ENCODE measurements at places on chromosomes 1 and 21.
A peak's percentile ranks its signal among the peaks of the same experiment; 100 is the strongest.

- DNase-seq, result no peak
Measured at GRCh38 chr1:24085007-24085406, 26.9 kb downstream of the MYOM3 start.

DNA sequence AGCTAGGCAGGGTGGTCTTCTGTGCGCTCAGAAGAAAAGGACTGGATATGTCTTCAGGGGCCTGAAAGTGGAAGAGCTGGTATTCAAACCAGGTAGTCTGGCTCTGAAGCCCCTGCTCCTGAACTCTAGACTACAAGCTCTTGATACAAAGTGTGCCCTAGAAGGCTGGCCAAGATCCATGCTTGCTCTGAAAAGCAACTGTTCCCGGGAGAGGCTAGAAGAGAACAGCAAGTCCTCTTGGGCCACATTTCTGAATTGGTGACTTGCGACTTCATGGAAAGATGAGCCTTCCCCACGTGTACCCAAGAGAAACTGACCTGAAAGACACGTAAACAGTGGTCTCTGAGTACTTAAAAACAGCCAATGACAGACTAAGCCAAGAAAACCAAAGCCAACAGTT, 123.3 kb upstream of the GRIK3 start:
- no peak for DNase-seq

GRCh38 chr21:42614811-42615351, 38.5 kb upstream of the PDE9A start:
- peak; percentile 14 for DNase-seq

GRCh38 chr1:47137925-47138615, 829 bp downstream of the CYP4A22 start:
- DNase-seq, result no peak

DNA sequence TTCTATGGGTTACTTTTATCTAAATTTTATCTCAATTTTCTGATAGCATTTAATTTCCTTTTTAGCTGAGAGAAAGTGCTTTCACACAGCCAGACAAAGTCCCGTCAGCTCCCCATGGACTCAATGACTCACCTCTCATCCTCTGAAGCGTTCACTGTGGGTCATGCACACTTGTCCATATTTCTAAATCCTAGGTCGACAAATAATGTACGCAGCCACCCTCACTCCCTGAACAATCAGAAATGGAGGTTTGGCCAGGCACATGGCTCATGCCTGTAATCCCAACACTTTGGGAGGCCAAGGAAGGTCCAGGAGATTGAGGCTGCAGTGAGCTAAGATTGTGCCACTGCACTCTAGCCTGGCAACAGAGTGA, 42.4 kb upstream of the COA6 start:
- no peak for DNase-seq

DNA sequence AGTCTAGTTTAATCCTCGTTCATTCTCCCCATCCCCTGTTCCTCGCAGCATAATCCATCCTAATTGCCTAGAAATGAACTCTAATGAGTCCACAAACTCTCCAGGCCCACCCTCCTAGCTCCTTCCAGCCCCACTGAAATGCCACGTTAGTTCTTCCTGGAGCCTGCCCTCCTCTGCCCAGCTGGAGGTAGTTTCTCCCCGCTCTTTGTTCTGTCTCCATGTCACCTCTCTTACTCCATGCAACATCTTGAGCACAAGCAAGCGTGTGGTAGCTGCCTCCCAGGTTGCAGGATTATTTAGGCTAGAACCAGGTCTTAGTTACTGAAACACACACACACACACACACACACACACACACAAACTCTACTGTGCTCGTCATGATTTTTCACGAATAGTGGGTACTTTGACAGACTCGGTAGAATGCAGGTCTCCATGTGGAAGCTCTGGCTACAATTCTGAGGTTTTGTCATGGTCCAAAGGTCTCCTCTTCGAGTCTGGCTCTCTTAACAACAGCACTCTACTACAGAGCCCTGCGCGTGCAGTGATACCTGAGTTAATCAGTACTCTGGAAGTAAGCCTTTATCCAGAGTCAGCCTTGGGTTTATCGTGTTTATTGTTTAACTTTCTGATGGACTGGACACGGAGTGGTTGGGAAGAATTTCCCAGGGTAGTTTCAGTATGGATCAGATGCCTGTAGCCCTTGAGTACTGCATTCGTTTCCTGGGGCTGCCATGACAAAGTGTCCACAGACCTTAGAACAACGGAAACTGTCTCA, 27.5 kb downstream of the HUNK start:
- DNase-seq, result no peak

DNA sequence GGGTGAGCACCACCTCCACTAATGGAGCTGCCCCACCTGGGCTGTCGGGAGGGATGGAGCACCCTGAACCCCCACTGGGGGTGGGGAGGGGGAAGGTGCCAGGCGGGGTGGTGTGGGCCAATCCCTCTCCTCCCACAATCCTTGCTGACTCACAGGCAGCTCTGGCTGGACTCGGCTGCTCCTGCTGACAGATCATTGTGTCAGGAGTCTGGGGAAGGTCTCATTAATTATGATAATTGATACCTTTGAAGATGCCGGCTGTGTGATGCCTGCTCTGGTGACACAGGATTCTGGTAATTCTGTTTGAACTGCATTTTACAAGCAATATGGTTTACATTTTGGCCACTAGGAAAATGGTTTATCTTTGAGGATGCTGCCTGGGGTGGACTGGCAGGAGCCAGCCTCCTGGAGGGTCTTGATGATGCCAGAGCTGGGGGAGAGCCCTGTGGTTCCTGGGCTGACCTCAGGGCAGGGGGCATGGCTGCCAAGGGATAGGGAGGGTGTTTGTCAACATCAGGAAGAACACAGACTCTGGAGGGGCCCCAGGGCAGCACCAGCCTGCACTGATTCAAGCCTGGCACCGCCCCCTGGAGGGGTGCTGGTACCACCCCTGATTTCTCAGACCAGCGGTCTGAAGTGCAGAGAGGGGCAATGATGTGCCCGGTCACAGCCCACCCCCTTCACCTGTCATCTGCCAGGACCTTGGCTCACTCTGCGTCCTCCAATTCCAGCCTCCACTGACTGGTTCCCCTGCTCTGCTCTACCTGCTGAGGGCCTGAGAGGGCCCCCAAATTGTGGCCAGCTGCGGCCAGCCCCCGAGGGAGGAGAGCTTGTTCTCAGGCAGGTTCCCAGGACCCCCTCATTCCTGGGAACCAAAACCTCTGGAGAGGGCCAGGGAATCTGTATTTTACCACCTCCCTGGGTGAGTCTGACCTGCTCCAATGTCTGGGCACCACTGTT, 338.8 kb downstream of the MATN1 start:
- DNase-seq, result no peak

GRCh38 chr1:91487469-91487868, 13.2 kb upstream of the CDC7 start:
- no peak for DNase-seq

DNA sequence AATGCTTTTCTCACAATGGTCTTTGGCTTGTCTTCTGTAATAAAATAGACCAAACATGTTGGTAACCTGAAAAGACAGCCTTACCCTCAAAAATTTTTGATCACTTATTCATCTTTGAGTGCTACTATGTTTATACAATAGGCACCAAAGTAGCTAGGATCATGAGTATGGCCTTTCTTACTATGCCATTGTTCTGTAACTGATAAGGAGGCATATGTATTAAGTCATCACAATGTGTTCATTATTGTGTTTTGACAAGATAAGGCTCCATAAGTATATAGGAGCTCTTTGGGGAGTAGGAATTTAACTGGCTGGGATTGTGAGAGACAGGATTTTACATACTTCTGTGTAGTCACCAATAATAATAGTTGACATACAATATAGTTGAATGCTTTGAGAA, 675 bp downstream of the TMCO2 start:
- no peak for DNase-seq

DNA sequence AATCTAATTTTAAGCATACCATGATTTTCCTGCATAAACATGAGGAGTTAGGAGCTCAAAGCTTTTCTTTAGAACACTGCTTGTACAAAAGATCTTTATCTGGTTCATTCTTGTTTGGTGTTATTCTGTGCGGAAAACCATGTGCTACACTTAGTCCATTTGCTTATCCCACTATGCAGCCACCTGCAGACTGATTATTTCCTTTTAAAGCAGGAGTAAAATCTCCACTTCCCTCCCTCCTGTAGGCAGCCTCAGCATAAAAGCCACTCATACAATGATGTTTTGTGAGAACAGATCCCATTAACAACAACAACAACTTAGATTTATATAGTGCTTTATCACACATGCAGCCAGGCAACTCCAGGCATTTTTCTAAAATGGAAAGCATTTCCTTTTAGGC, 355.3 kb upstream of the NEGR1 start:
- DNase-seq, result no peak

- no peak for DNase-seq
Measured at GRCh38 chr1:224759681-224760091, 143.6 kb downstream of the CNIH3 start.

DNA sequence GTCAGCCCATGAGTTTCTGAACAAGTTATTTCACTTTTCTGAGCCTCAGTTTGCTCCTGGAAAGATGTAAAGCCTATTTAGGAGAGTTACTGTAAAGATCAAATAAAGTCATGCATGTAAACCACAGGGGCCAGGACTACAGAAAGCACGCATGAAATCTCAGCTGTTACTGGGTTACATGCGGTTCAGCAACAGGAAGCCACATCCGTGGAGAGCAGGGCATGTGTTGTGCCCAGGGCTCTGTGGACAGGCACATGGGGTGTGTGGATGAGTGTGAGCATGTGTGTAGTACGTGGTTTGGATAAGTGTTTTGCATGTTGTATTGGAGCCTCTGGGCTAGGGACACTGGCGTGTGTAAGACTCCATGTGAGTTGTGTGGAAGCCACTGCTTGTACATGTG, 2.2 kb upstream of the EPHA2 start:
- DNase-seq, result no peak

All from EL (cell line).